Activated CD4-positive, alpha-beta memory T cell treated with anti-CD3 and anti-CD28 coated beads for 36 hours (primary cell): ENCODE measurements at places on chromosomes 7 and 10. TPM values are rescaled to one million over a fixed set of nuclear protein-coding genes. Genes with fewer than 3 reads are reported as not detected.

OR2A7 gene
- 2.0 TPM for total RNA-seq

DYDC2 gene
- not detected for total RNA-seq

SLC39A12 gene
- not detected for total RNA-seq

CPED1 gene
- not detected for total RNA-seq

TRIL gene
- not detected for total RNA-seq

CCDC136 gene
- 8.8 TPM for total RNA-seq

ITGA8 gene
- not detected for total RNA-seq

ZNF800 gene
- 24.9 TPM for total RNA-seq

ITIH5 gene
- total RNA-seq: not detected

DNA sequence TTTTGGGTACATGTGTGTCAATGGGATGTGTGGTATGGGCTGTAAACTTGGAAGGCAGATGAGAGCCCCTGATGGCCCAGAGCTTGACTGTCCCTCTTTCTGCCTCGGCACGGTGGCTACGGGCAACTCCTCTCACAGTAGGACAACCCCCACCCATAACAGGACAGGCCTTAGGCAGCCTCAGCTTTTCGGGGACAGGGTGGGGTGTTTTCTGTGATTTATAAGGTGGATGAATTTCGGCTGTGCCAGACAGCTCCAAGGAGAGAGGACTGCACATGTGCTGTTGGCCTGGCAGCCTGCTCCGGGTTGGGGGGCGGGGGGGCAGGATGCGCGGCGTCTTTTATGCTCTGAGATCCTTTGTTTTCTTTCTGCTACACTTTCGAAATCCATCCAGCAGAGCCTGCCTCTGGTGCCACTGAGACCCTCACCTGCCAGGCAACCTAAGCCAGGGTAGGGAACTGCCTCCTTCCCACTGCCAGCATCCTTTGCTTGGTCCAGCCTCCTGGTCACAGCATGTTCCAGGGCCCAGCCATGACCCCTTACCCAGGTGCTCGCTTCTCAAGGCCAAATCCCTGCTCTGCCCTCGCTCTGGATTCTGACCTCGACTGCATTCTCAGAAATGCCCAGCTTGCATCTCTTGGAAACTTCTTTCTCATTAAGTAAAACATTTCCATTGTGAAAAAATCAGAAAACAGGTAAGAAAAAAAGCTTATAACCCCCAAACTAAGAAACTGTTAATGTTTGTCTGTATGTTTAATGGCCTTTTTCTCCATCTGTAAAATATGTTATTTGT lies 15.4 kb upstream of the BTBD16 start:
- H3K4me3 ChIP-seq: no peak overlapping the region
- H3K4me1 ChIP-seq: no peaks in the 10 kb centered on the region
- no peak overlapping the region for H3K27ac ChIP-seq
- no peak for DNase-seq

DNA sequence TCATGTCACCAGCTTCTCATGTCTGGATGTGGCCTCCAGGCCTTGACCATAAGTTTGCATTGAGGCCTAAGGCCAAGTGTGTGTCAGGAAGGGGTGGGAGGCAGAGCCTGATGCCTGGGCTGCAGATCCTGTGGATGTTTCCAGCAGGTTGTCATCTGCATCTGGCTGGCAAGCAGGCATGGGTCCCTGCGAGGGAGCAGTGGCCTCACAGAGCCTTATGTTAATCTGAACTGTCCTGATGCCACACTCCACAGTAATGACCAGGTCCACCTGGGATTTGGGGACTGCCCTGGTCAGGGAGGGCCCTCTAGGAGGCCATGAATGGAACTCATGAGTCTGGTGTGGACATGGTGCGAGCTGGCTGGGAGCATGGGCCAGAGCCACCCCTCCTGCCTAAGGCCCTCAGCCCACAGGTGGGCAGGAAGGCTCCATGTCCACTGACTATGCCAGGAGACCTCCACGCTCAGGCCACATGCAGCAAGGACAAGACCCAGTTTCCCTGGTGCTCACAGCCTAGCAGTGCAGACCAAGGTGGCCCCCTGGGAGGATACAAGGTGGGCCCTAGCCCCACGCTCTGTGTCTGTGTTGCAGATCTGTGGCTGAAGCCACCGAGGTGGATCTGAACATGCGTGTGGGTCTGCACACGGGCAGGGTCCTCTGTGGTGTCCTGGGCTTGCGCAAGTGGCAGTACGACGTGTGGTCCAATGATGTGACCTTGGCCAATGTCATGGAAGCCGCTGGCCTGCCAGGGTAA lies 83.1 kb downstream of the ADCY1 start:
- no peak overlapping the region for H3K27ac ChIP-seq
- peaks cover 4% of the 10 kb centered on the region for H3K27me3 ChIP-seq
- no peaks in the 10 kb centered on the region for H3K4me1 ChIP-seq
- no peak for DNase-seq

GRCh38 chr7:148299350-148300276 lies 291.0 kb upstream of the C7orf33 start:
- no peaks in the 10 kb centered on the region for H3K36me3 ChIP-seq
- no peak overlapping the region for H3K27ac ChIP-seq
- H3K27me3 ChIP-seq: no peaks in the 10 kb centered on the region
- H3K4me3 ChIP-seq: no peak overlapping the region

GRCh38 chr10:33566001-33566400 lies 231.5 kb upstream of the NRP1 start:
- no peaks in the 10 kb centered on the region for H3K36me3 ChIP-seq
- no peak overlapping the region for H3K27ac ChIP-seq
- DNase-seq: no peak
- no peaks in the 10 kb centered on the region for H3K4me1 ChIP-seq
- H3K27me3 ChIP-seq: peaks cover 22% of the 10 kb centered on the region

DNA sequence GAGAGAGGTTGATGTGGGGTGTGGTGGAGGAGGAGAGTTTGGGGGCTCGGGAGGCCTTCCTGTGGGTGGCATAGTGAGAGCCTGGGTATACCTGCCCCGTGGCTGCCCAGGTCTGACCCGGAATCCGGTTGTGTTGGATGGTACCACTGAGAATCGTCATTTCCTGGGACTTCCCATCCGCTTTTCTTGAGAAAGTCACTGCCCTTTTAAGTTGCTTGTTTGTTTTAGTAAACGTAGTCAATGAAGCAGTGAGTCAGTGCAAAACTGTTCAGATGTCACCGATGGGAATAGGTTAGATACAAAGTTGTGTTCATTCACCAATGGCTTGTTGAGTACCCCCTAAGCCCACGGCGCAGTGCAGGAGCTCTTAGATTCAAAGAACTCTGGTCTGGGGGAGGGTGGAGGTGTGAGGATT lies 285.8 kb downstream of the CAMK1D start:
- DNase-seq: peak; percentile 70
- H3K36me3 ChIP-seq: no peaks in the 10 kb centered on the region
- peak overlapping the region; percentile 94 for H3K27ac ChIP-seq
- peak overlapping the region; percentile 48 for H3K4me3 ChIP-seq
- H3K4me1 ChIP-seq: peaks cover 44% of the 10 kb centered on the region

- no peaks in the 10 kb centered on the region for H3K36me3 ChIP-seq
- H3K4me3 ChIP-seq: no peak overlapping the region
- H3K27ac ChIP-seq: no peak overlapping the region
- DNase-seq: no peak
- no peaks in the 10 kb centered on the region for H3K27me3 ChIP-seq
- no peaks in the 10 kb centered on the region for H3K4me1 ChIP-seq
These were observed 992.7 kb upstream of the MBL2 start for GRCh38 chr10:53765311-53765710.

DNA sequence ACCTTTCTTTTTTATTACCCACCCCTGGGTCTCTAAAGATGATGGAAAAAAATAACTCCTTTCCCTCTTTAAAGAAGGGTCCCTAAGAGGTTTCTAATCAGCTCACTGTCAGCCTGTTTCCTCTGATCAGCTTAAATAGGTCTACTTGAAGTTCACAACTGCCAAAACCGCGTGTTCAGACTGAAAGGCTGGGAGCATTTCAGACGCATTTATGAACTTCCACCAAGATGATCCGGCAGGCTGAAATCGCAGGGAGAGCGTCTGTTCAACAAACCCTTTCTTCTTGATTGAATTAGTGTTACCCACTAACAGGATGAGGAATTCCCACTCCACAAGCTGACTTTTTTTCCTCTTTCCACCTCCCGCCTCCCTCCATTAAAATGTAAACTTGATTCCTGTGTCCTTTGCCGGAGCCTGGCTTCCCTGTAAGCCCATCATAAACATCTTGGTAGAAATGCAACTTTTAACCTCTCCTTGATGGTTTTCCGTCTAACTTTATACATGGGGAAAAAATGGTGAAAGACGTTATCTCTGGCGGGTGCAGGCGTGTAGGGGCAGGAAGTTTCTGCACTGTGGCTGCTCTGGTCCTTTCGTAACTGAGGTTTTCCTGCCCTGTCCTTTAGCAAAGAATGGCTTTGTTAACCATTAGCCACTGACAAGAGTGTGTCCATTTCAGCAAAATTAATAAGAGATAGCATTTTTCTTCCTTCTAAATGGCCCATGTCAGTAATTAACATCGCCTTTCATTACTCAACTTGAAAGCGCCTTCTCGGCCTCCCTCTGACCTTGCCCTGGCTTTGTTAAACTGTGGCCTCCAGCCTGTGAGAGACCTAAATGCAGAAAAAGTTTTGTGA lies 130.7 kb downstream of the BAMBI start:
- no peaks in the 10 kb centered on the region for H3K36me3 ChIP-seq
- peaks cover 28% of the 10 kb centered on the region for H3K27me3 ChIP-seq
- no peak overlapping the region for H3K4me3 ChIP-seq

GRCh38 chr7:4683884-4684565 lies 1.9 kb downstream of the FOXK1 start:
- H3K27me3 ChIP-seq: no peaks in the 10 kb centered on the region
- H3K36me3 ChIP-seq: peaks cover 8% of the 10 kb centered on the region
- H3K4me3 ChIP-seq: peak overlapping the region; percentile 76

- DNase-seq: no peak
- H3K27me3 ChIP-seq: no peaks in the 10 kb centered on the region
- H3K4me3 ChIP-seq: no peak overlapping the region
- no peak overlapping the region for H3K27ac ChIP-seq
- H3K36me3 ChIP-seq: no peaks in the 10 kb centered on the region
These were observed 484.5 kb upstream of the ZMIZ1 start for GRCh38 chr10:78584266-78584665.

DNA sequence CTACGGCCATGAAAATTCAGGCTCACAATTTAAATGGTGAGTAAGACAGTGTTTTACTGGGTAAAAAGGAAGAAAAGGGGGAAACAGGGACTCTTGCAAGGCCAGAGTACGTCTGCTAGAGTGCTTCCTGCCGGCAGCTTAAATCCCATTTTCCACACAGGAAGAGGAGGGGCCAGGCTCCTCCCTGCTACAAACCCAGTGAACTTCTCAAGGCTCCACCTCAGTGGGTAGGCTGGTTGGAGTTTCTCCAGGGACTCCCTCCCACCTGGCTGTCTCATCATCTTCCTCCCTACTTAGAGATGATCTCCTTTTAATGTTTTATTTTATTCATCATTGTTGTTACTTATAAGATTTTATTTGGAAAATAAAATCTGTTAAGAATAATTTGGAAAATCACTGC lies 62.6 kb upstream of the SEMA3C start:
- no peak overlapping the region for H3K27ac ChIP-seq
- H3K36me3 ChIP-seq: no peaks in the 10 kb centered on the region
- H3K27me3 ChIP-seq: no peaks in the 10 kb centered on the region
- H3K4me3 ChIP-seq: no peak overlapping the region
- no peak for DNase-seq

- H3K4me3 ChIP-seq: no peak overlapping the region
- H3K4me1 ChIP-seq: no peaks in the 10 kb centered on the region
- H3K27me3 ChIP-seq: peaks cover 1% of the 10 kb centered on the region
- no peak overlapping the region for H3K27ac ChIP-seq
- H3K36me3 ChIP-seq: no peaks in the 10 kb centered on the region
These were observed 330.8 kb downstream of the GPAM start for GRCh38 chr10:111852801-111853200.

GRCh38 chr10:81498011-81498551 lies 376.9 kb upstream of the NRG3 start:
- no peak overlapping the region for H3K4me3 ChIP-seq
- no peaks in the 10 kb centered on the region for H3K27me3 ChIP-seq
- no peaks in the 10 kb centered on the region for H3K36me3 ChIP-seq
- H3K4me1 ChIP-seq: no peaks in the 10 kb centered on the region
- DNase-seq: no peak

GRCh38 chr10:121956111-121957061 lies 18.6 kb downstream of the NSMCE4A start:
- no peak for DNase-seq
- no peak overlapping the region for H3K4me3 ChIP-seq
- H3K27me3 ChIP-seq: no peaks in the 10 kb centered on the region
- peaks cover 30% of the 10 kb centered on the region for H3K36me3 ChIP-seq

GRCh38 chr10:80526742-80527141 lies 11.0 kb upstream of the SH2D4B start:
- H3K4me1 ChIP-seq: peaks cover 71% of the 10 kb centered on the region
- no peaks in the 10 kb centered on the region for H3K27me3 ChIP-seq
- H3K27ac ChIP-seq: peak overlapping the region; percentile 53
- peak; percentile 30 for DNase-seq
- no peak overlapping the region for H3K4me3 ChIP-seq

DNA sequence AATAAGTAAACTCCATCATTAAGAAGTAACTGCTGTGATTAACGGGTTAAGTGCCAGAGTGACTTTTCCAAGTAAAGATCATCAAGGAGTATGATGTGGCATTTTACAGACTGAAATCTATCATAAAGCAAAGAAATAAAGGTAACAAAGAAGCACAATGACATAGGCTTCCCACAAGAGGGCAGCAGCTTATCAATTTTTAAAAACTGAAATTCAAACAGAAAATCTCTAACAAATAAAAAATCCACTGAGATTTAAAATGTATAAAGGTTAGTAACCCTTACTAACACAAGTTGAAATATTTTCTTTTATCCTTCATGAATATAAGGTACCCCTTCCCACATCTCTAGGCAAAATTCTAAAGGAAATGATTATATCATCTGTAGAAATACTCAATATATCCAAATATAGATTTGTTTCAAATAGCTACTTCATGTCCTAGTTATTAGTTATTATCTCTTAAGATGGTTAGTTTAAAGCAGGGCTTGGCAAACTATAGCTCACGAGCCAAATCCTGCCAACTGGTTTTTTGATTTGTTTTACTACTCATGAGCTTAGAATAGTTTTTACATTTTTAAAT lies 29.2 kb downstream of the FAM3C start:
- H3K4me3 ChIP-seq: no peak overlapping the region
- no peak overlapping the region for H3K27ac ChIP-seq
- H3K4me1 ChIP-seq: peaks cover 8% of the 10 kb centered on the region
- H3K27me3 ChIP-seq: no peaks in the 10 kb centered on the region
- DNase-seq: no peak

- no peak overlapping the region for H3K27ac ChIP-seq
- no peaks in the 10 kb centered on the region for H3K36me3 ChIP-seq
- no peak for DNase-seq
- H3K4me3 ChIP-seq: no peak overlapping the region
- no peaks in the 10 kb centered on the region for H3K27me3 ChIP-seq
These were observed 40.3 kb downstream of the THNSL1 start for GRCh38 chr10:25056726-25057125.

DNA sequence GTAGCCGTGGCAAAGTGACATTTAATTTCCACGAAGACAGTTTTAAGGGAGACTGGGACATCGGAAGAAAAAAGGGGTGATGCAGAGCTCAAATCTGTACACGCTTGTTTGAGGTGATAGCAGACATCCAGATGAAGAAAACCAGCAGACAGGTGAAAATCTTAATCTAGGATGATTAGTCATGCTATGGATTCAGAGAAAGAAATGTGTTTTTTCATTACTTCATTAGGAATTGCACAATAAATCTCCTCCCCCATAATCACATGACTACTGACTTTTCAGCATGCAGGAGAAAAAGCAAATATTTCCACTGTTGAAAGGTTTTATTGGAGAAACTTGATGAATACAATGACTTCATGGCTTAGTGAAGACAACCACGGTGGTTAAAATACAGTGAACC lies 2.5 kb downstream of the NUDT5 start:
- peaks cover 26% of the 10 kb centered on the region for H3K36me3 ChIP-seq
- H3K4me1 ChIP-seq: peaks cover 48% of the 10 kb centered on the region
- H3K27me3 ChIP-seq: no peaks in the 10 kb centered on the region
- H3K27ac ChIP-seq: no peak overlapping the region
- peak overlapping the region; percentile 0 for H3K4me3 ChIP-seq
